Hematopoietic multipotent progenitor cell treated with erythropoietin and hydrocortisone succinate and interleukin-3 and kit ligand, for 15 days (in vitro differentiated cells): ENCODE measurements at places on chromosomes 1 and 21.
A peak's percentile ranks its signal among the peaks of the same experiment; 100 is the strongest.

GRCh38 chr1:2381741-2382620 is 9.4 kb downstream of the MORN1 start:
- peak; percentile 70 for DNase-seq

DNA sequence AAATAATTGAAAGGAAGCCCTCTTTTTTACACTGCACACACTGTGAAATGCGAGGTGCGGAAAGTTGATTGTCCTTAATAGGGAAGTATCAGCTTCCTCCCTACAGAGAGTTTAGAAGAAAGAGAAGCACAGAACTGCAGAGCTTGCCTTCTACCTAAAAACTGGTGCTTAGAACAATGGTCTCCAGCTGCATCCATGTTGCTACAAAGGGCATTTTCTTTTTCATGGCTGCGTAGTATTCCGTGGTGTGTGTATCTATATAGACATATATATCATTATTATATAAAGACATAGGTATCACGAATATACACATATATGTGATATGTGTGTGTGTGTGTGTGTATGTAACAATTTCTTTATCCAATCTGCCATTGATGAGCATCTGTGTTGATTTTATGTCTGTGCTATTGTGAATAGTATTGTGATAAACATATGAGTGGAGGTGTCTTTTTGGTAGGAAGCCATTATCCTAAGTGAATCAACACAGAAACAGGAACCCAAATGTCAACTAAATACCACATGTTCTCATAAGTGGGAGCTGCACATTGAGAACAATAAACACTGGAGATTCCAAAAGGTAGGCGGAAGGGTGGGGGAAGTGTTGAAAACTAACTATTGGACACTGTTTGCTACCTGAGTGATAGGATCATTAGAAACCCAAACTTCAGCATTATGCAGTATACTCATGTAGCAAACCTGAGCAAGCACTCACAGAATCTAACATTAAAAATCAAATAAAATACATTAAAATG is 290.0 kb upstream of the RUNX1 start:
- no peak for DNase-seq

GRCh38 chr21:37606549-37606948 is 240.0 kb downstream of the DYRK1A start:
- no peak for DNase-seq

GRCh38 chr21:41510500-41510899 is 2.5 kb upstream of the TMPRSS2 start:
- no peak for DNase-seq

GRCh38 chr1:27306892-27307761 is 14.8 kb upstream of the TMEM222 start:
- no peak for DNase-seq

DNA sequence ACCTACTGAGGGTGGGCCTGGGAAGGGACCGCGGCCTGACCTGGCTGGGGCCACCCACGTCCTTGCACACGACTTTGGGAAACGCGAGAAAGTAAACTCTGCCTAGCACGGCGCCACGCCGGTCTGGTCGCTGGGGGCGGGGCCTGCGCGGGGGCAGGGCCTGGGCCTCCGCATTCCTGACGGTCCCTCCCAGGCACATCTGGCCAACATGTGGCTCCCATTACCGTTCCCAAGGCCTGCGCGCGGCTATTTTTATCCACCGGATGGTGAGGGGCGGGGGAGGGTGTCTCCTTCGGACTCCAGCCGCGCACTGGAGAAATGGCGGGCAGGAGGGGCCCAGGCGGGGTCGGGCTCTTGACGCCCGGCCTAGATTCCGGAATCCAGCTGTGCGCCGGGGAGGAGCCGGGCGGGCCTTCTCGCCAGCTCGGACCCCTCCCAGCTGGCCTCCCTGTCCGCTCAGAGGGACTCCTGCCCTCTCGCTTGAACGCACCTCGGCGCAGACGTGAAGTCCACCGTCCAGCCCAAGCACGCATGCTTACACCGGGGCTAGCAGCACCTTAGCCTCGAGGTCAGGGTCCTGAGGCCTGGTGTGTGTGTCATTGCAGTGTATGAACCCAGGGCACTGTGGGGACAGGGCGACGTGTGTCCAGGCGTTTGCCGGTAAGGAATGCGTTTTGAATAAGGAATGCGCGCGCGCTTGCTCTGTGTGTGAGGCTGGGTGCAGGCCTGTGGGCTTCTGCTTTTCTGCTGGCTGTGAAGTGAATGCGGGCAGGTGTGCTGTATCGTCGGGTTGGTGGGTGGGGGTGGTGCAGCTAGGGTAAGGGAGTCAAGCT is 2.1 kb downstream of the EVA1B start:
- no peak for DNase-seq

DNA sequence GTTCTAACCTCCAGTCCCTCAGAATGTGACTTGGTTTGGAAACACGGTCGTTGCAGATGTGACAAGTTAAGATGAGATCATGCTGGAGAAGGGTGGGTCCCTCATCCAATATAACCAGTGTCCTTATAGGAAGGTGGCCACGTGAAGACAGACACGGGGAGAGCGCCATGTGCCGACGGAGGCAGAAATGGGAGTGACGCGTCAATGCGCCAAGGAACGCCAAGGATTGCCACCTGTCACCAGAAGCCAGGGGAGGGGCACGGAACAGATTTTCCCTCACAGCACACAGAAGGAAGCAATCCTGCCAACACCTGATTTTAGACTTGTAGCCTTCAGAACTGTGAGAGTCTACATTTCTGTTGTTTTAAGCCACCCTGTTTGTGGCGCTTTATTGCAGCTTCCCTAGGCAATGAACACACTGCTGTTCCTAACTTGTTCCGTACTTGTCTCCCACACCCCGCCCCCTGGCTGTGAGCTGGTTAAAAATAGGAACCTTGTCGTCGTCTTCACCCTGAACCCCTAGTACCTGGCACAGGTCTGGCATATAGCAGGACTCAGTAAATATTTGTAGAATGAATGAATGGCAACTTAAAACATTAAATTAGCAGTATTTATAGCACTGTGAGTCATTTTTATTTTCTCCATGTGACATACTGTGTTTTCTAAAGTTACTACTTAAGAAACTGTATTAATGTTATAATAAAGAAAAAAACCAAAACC is 14.2 kb downstream of the RIMS3 start:
- DNase-seq: no peak

GRCh38 chr1:183832459-183832858 is 27.5 kb downstream of the RGL1 start:
- DNase-seq: no peak

DNA sequence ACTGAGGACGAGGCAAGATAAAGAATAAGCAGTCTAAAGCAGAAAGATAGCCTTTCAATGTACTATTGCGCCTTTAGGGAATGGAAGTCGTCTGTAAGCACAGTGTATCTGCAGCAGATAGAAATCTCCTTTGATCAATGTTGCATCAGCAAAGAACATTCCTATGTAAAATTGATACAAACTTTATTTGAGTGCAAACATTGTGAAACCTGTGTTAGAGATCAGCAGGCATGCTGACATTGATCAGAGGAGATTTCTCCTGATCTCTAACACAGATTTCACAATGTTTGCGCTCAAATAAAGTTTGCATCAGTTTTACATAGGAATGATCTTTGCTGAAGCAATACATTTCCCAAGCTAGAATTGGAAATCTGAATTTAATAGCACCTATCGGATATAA is 1446.8 kb downstream of the MRPL39 start:
- DNase-seq: no peak

DNA sequence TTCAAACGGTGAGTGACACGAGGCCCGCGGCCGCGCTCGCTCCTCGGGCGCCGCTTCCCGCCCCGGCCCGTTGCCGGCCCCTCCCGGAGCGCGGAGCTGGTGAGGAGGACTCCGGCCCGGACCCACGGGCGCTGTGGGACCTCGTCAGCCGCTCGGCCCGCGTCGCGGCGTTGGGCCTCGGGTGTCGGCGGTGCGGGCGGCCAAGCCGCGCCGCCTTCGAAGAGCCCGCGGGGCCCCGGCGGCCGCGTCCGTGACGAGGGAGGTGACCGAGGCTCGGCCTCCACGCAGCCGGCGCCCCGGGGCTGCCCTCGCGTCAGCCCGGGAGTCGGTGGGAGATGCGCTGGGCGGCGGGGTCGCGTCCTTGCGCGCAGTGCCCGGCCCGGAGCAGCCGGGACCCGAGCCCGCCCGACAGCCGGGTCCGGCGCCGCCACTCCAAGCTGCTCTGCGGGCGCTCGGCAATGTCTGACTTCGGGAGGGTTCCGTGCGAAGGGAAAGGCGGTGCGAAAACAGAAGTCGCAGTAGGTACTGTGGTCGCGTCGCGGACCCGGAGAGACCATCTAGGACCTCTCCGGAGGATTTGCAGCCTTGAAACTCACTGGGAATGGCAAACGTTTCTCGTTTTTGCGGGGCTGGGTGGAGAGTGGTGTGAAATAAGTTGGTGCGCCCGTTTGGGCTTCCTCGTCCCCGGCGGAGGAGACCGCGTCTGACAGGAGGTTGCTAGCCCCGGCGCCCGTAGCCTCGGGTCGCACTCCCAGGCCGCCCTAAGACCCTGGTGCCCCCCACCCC is 829 bp downstream of the SPEN start:
- peak; percentile 54 for DNase-seq

DNA sequence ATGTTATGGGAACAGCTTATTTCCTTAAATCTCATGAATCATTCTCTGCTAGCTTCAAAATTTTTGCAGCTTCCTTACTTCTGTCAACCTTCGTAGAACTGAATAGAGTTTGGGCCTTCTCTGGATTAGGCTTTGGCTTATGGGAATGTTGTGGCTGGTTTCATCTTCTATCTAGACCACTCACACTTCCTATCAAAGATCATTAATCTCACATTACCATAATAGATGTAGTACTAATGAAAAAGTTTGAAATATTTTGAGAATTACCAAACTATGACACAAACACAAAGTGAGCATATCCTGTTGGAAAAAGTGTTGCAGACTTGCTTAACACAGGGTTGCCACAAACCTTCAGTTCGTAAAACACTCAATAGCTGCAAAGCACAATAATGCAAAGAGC is 30.3 kb downstream of the ASPM start:
- DNase-seq: no peak

GRCh38 chr21:41369105-41369919 is 7.5 kb downstream of the MX2 start:
- DNase-seq: no peak

GRCh38 chr1:85991261-85991660 is 165.3 kb downstream of the COL24A1 start:
- DNase-seq: no peak

DNA sequence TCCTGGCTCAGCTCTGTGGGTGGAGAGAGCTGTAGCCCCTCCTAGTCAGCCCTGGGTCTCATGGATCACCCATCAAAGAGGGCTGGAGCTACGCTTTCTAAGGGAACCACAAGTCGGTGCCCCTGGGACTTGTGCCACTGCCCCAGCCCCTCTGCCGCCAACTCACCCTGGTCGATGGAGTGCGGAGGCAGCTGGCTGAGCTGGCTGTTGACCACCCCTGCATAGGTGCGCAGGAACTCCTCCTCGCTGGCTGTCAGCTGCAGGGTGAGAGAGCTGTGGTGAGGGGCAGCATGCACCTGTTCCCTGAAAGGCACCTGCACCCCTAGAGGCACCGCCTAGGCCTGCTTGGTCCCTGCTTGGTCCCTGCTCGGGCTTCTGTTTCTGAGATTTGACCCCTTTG is 39.0 kb downstream of the CTNNBIP1 start:
- no peak for DNase-seq

DNA sequence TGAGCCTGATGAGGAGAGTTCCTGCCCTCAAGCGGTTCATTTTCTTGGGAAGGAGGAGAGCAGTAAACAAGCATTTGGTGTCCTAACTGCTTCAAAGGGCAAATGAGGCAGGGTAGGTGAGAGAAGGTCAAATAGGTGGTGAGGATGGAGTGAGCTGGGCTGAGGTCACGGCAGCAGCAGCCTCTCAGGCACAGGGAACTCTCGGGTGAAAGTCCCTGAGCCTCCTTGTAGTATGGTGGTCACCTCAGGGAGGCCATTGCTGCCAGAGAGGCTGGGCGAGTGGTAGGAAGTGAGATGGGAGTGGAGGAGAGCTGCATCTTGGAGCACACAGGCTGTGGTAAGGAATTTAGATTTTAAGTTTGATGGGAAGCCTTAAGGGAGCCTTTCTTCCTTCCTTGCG is 4.0 kb downstream of the ADARB1 start:
- no peak for DNase-seq
